Muscle of leg (tissue), 16 donors: ENCODE measurements at places on chromosomes 4 and X.

GRCh38 chrX:20952180-20952579, 422.0 kb upstream of the CNKSR2 start:
- DNase-seq = no peak

GRCh38 chr4:67522851-67523671, 22.2 kb downstream of the CENPC start:
- no peak for DNase-seq

DNA sequence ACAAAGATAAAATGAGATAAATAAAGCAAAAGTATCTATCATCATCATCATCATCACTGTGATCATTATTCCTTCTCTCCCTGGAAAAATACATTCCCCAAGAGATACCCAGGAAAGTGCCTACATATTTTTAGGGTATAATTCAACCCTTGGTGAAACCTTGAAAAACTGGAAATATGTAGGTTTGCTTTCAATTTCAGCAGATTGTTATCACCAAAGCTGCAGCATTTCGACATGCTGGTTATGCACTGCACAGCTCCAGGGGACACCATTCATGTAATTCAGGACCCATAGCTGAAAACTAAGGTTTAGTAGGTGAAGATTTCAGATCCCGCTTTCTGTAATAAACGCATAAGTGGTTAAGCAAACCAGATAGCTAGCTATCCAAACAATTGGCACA, 28.4 kb upstream of the FBXW7 start:
- no peak for DNase-seq

DNA sequence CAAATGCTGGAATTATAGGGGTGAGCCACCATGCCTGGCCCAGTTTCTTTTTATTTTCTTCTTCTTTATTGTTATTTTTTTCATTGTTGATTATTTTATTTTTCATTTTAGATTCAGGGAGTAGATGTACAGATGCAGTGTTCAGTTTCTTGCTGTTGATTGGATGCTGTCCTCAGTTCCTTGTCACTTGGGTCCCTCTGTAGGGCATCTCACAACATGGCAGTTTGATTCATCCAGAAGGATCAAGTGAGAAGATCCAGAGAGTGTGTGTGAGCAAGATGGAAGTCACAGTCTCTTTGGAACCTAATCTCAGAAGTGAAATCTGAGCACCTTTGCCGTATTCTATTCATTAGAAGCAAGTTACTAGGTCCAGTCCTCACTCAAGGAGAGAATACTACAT, 20.9 kb downstream of the HMGB3 start:
- peak; percentile 6 for DNase-seq

DNA sequence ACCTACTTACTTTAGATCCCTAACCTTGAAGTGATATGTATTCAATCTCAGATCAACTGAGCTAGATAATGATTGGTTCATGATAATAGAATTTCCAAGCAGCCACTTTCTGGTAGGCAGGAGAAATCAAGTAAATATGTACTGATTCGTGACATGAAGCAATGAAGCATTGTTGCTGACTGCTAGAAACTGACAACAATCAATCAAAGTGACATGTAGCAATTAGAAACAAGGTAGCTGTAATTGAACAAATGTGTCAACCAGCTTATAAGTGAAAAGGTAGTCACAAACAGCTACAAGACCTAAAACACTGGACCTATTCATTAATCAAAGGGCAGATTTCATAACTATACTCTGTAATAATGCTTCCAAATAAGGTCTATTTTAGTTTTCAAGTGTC, 62.4 kb downstream of the PABPC4L start:
- DNase-seq = no peak

GRCh38 chr4:26619784-26620183, 35.9 kb downstream of the TBC1D19 start:
- DNase-seq = no peak

- peak; percentile 64 for DNase-seq
These were observed 1.3 kb downstream of the PRR32 start for GRCh38 chrX:126820700-126821420.

GRCh38 chr4:116118221-116118620, 967.2 kb downstream of the TRAM1L1 start:
- no peak for DNase-seq

DNA sequence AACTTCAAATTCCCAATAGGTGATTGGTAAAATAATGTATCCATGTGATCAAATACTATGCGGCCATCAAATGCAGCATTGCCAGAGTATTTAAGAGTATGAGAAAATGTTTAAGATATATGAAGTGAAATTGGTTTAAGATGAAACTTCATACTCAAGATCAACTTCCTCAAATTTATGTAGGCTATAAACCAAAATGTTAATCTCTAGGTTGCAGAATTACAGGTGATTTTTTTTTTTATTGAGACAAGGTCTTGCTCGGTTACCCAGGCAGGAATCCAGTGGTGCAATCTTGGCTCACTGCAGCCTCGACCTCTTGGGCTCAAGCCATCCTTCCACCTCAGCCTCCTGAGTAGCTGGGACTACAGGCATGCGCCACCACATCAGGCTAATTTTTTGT, 25.3 kb downstream of the ACSL4 start:
- DNase-seq = no peak

DNA sequence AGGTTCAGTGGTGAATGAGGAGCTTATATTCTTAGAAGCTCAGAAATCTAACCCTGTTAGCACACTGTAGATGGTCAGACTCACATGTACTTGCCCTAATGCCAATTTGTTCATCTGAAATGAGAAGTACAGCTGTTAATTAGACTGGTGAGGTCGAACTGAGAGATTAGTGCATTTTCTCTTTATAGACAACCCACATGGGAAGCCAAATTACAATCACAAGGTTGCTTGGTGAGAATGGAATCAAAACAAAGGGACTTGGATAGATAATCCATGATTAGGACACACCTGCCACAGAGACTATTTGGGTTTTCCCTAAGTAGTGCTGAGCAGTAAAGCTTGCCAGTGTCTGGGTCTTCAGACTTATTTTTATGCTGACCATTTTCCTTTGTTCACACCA, 88.3 kb downstream of the POLA1 start:
- no peak for DNase-seq

- no peak for DNase-seq
These were observed 2504.3 kb downstream of the ARAP2 start for GRCh38 chr4:33739884-33740632.

DNA sequence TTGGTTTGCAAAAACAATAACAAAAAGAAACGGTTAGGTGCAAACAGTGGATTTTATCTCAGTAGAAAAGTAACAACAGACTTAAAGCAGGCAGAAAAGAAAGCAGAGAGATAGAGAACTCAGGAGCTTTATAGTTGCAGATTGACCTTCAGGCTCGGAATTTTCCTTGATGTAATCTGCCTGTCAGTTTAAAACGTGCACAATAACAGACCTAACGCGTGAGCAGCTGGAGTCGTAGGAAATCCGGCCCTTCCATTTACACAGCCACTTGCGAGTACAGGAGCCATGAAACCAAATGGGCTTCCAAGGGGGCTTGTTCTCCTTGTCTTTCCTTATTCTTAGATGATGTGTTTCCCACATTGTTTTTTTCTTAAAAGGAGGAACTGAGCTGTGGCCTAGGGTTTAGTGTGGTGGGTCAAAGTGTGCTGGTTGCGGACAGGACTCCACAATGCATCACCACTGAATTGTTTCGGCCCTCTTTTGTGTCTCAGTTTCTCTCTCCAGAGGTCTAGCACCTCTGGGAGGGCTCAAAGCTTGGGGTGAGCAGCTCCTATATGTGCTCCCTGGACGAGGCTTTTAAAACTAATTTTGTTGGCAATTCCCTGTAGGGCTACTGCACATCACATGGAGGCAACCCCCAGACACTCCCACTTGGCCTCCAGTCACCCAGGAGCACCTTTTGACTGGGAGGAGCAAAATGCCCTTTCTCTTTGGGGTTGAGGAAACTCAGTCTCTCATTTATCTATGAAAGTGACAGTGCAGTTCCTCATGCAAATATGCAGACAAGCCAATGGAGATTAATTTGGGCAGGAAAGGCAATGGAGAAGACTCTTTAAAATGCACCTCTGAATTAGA, 13.9 kb upstream of the MPP1 start:
- DNase-seq = no peak

GRCh38 chrX:96002431-96002830, 682.2 kb upstream of the DIAPH2 start:
- peak; percentile 41 for DNase-seq

- no peak for DNase-seq
These were observed 281.4 kb upstream of the FRG1 start for GRCh38 chr4:189659287-189659686.

GRCh38 chrX:7170898-7171297, 22.9 kb upstream of the PUDP start:
- DNase-seq = no peak

GRCh38 chrX:100408713-100409609, 1.1 kb downstream of the PCDH19 start:
- DNase-seq = no peak

GRCh38 chrX:4754878-4755604, 1041.6 kb upstream of the PRKX start:
- no peak for DNase-seq

DNA sequence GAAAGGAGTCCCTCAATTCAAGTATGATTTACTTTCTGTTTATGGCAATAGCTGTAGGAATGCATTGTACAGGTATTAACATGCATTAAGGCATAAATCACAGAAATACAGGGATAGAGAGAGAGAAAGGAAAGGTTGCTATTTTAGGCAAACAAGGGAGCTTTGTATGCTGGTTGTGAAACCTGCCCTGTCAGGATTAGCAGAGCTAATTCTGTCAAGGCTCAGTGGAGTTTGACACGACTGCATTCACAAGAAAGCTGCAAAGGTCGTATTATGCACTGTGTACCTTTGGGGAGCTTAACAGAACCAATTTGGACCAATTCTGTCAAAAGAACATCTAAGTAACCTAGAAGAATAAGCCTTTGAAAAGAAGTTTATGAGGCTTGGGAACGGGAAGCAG, 239.3 kb downstream of the GRIA2 start:
- no peak for DNase-seq

DNA sequence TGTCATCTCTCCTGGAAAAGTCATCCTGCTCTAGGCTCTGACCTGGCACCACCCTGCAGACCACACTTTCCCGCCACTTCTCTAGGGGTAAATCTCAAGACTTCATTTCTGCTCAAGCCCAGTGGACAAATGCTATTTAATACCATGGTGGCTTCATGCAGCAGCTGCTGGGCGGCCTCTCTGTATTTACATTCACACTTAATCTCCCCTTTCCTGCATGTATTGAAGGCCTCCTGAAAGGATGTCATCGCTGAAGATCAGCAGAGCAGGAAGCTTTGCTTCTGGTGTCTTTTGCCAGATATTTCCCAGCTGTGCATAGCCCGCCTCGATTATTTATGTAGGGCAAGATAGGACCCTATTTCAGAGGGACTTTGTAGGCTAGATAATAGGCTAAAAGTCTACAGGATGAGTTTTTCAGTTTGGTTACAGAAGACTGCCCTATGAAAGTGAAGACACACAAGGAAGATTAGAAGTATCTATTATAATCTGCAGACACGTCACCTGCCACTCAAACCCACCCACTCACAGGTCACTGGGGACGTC, 17.2 kb downstream of the PROM1 start:
- DNase-seq = peak; percentile 58

DNA sequence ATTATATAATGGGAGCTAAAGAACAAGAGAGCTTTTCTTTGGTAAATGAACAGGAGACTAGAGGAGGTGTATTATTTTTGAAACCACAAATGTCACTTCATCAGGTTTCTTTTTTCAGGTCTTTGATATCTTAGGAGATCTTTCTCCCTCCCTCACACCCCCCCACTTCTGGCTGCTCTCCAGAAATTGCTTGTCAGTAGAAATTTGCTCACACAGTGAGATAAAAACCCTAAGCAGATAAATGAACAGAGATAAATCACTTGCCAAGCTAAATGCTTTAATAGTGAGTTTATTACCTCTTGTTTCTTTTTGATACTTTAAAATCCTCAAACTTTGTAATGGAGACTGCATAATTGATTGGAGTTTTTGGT, 421.2 kb upstream of the TENM3 start:
- no peak for DNase-seq
